ENCODE measurements at places on chromosomes 3 and 15.

DNA sequence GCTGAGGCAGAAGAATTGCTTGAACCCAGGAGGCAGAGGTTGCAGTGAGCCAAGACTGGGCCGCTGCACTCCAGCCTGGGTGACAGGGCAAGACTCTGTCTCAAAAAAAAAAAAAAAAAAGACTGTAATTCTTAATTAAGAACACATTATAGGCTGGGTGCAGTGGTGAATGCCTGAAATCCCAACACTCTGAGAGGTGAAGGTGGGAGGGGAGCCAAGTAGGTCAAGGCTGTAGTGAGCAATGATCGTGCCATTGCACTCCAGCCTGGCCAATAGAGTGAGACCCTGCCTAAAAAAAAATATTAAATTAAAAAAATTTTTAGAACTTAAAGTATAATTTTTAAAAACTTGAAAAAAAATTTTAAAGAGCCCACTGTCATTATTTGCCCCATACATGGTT lies 13.4 kb upstream of the ARPIN start:
- no peak for DNase-seq

GRCh38 chr3:113252553-113252952 lies 41.2 kb downstream of the BOC start:
- DNase-seq = no peak

GRCh38 chr3:66145408-66145733 lies 75.4 kb upstream of the SLC25A26 start:
- DNase-seq = no peak

- no peak for DNase-seq
These were observed 613.1 kb downstream of the SI start for GRCh38 chr3:164465172-164465571.

DNA sequence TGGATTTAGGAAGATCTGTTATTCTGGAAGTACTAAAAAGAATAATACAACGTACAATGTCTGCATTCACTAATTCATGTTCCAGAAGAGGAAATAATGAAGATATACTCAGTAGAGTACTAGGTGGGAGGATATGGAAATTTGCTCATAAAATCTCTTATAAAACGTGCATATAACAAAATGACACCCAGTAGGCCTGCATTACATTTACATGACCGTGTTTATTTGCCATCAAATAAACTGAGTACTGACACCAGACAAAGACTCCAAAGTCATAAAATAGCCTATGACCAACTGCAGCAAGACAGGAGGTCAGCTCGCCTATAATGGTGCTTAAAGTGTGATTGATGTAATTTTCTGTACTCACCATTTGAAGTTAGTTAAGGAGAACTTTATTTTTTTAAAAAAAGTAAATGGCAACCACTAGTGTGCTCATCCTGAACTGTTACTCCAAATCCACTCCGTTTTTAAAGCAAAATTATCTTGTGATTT lies 60.4 kb downstream of the DCUN1D1 start:
- no peak for DNase-seq

DNA sequence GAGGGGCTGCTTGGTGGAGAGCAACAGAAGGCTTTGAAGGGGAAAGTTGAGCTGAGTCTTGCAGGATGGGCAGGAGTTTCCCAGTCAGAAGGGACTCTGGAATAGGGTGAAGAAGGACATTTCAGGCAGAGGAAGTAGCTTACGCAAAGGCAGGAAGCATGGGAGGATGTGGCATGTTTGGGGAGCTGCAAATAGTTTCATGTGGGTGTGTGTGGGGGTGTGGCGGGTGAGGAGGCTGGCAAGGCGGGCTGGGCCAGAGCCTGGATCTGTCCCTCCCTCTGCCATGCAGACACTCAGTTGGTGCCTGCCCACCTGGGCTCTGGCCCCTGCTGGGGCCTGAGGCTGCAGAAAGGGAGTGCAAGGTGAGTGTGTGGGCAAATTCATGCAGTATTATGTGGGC lies 10.4 kb downstream of the TEX264 start:
- DNase-seq = peak; percentile 52

GRCh38 chr15:91407269-91407889 lies 307.3 kb downstream of the SV2B start:
- DNase-seq = no peak

DNA sequence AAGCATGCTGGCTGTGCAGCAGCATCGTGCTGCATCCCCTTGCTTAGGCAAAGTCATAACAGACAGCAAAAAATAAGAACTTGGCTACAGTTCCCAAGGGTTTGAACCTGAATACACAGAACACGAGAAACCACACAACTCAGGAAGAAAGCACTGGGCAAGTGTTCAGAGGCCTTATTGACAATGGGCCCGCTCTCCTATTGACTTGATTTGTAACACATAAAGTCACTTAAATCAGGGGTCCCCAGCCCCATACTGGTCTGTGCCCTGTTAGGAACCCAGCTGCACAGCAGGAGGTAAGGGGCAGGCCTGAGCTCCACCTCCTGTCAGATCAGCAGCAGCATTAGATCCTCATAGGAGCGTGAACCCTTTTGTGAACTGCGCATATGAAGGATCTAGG lies 145.1 kb downstream of the LSAMP start:
- no peak for DNase-seq

- no peak for DNase-seq
These were observed 27.2 kb downstream of the VEPH1 start for GRCh38 chr3:157475921-157476414.

DNA sequence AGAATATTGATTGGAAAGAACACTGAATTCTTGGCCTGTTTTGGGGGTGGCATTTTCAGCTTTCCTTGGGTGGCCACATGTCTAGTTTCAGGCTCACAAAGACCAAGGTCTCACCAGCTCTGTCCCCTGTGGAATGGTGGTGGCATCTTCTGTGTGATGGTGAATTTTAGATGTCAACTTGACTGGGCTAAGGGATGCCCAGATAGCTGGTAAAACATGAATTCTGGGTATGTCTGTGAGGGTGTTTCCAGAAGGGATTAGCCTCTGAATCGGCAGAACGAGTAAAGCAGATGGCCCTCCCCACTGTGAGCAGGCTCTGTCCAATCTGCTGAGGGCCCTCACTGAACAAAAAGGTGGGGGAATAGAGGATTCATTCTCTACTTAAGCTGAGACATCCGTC lies 34.4 kb upstream of the MYZAP start:
- no peak for DNase-seq

DNA sequence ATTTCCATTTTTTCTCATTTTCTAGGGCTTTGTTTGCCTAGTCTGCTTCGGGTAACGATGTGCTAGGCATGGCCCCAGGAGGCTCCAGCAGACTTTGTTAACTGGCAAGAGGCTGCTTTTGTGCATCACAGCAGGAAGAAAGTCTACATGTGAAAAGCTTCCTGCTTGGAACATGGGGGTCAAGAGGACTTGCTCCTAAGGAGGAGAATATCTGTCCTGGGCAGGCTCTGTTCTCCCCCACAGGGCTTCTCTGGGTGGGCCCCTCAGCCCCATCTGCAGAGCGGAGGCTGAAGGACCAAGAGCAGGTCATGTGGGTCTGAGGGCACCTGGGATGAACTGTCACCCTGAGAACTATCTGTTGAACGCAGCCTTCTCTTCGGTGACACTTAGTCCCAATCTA lies 94.7 kb downstream of the CCNL1 start:
- no peak for DNase-seq

DNA sequence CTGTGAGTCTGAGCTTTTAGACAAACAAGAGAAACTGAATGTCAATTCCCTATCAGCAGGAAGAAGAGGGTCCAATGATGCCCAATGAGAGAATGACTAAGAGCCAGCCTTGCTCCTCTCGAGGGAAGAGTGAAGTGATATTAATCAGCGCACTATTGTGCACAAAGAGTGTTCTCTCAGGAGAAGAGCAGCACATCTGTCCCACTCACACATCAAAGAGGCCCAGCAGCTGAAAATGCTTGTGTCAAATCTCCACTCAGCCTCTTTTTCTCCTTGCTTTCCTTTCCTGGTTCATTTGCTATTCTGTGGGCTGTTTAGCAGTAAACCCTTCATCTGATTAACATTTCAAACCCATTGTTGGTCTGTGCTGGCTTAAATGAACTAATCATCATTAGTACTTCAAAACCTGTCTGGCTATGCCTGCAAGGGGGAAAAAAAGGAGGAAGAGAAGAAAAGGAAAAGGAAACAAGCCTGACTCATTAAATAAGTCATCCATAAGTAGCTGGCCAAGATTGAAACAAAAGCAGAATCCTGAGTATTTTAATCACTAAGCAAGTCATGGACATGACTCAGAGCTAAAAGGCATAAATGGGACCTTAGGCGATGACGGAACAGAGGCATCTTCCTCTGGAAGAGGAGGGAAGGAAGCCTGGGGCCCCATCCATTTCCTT lies 912.7 kb downstream of the TUSC7 start:
- no peak for DNase-seq

- DNase-seq = no peak
These were observed 27.5 kb downstream of the POLG start for GRCh38 chr15:89307046-89307587.

- no peak for DNase-seq
These were observed 973 bp upstream of the USP13 start for GRCh38 chr3:179651687-179652446.

Data from left ventricle myocardium superior (tissue), 1 donor.